ENCODE measurements at places on chromosomes 11 and 22.

GRCh38 chr22:45997077-45997776 is 20.3 kb upstream of the WNT7B start:
- DNase-seq: peak; percentile 59

DNA sequence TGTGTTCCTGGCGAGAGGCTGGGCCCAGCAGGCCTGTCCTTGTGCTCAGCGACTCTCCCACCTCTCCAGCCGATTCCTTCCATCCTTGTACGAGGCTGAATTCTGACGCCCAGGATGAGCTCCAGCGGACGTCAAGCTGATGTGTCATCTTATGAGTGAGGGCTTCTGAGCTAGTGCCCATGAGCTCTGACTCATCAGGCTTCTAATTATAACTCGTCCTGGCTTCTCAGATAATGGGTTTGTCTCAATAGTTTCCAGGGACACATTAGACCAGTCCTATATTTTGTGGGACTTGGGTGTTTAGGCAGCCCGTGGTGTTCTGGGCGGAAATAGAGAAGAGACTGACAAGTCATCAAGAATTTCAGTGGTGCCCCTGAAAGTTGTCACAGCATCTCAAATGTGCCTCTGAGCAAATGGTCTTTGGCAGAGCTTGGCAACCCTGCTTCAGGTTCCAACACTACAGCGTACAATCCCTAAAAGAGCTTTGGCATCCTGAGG is 108.2 kb upstream of the CD44 start:
- DNase-seq: no peak

DNA sequence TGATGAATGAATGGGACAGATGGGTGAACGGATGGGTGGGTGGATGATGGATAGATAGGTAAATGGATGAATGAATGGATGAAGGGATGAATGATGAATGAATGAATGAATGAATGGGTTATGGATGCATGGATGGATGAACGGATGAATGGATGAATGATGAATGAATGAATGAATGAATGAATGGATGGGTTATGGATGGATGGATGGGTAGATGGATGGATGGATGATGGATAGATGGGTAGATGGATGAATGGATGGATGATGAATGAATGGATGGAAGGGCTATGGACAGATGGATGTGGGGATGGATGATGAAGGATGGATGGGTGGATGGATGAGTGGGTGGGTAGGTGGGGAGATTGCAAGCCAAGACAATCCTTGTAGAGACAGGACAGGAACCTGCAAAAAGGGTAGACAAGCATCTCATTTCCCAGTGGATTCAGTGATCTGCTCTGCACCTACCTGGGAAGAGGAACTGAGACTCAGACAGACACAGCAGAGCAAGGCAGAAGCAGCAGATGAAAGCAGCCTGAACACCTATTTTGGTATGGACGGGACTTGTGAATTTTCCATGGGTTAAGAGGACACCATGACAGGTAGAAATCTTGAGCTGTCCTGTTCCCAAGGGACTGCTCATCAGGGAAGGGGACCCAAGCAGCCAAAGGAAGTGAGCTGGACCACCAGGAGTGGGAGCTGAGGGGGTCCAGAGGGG is 68.0 kb downstream of the EFCAB6 start:
- DNase-seq: no peak

DNA sequence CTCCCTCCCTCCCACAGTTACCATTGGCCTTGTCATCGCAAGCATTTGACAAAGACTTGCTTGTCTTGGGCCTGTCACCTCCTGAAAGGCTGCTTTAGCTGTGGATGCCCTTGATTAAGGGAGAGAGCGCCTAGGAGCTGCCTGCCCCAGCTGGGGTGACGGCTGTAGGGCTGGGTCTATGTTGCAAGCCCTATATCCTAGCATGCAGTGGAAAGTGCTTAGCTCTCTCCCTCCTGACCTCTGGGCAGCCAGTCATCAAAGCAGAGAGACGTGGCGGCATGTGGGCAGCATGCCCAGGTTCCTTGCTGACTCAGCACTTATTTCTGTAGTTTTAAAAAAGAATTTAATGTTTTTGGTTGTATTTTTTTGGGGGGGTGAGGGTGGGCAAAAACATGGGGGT is 75.9 kb downstream of the BARX2 start:
- no peak for DNase-seq

GRCh38 chr22:39965748-39966147 is 5.6 kb downstream of the TMA7B start:
- DNase-seq: no peak

DNA sequence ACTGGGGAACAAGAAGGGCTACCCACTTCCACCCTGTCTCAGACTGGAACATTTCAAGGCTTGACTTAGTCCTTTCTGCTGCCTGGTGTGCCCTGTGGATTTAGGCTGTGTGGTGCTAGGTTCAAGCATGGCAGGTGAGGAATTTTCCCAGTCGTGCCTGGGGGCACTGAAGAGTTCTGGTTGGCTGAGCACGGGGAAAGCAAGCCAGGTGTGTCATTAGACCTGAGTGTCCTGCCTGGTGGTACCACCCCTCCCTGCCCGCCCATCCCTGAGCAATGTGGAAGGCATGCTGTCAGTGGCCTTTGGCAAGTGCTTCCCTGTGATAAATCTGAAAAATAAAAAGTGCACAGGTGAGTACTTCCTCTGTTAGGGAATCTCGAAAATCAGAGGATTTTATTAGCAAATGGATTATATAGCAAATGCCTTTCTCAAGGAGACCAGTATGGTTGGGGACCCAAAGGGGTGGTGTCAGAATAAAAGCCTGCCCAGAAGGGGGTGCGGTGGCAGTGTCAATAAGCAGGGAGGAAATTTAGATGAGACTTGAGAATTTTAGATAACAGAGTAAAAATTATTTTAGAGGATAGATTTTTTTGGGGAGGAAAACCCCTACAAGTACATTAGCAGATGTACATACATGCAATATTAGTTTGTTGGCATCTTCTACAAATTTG is 22.8 kb downstream of the TEAD1 start:
- no peak for DNase-seq

DNA sequence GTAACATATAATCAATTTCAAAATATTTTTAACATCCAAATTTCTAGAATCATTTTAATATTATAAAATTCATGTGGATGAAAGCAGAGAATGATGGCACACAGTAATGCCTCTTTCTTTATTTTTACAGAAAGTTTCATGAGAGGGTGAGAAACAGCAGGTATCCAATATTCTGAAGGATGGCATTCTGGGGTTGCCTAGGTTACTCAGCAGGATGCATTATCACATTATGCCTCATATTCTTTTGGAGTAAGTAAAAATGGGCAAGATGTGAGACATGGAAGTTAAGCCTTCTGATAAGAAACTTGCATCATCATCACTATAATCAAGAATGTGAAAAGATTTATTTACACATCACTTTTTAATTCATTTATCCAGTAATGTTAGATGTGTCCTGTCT is 148.7 kb upstream of the PGR start:
- no peak for DNase-seq

GRCh38 chr11:66879999-66880398 is 23.1 kb downstream of the LRFN4 start:
- DNase-seq: no peak

DNA sequence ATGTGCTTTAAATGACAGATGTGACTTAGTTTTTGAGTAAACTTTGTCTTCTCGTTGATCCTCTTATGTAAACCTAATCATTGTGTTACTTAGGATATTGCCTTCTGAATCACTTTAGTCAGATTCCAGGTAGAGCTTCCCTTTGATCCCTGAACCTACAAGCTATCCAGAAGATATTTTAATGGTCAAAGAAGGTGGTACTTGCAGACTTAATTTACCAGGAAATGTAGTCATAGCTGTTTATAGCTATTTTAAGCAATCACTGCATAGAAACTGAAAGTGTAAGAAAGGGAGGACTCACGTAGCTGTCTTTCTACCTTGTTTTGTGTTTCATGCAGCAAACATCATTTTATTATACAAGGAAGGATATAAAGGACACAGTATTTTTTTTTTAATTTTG is 189.5 kb downstream of the DDX10 start:
- DNase-seq: no peak

DNA sequence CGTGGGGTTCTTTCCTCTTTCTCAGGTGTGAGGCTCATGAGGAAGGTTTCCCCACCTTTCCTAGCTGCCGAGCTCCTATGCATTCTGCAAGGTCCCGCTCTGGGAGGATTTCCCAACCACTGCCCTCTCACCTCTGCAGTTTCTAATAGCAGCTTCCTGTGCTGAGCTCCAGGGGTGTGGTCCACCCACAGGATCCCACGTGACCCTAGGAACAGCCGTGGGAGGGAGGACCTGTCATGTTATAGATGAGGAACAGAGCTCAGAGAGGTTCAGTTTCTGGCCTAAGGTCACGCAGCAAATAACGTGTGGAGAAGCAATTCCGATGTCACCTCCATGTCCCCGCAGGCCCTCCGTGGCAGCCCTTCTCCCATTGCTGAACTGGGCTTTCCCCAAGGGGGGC is 38.5 kb downstream of the FLRT1 start:
- no peak for DNase-seq

DNA sequence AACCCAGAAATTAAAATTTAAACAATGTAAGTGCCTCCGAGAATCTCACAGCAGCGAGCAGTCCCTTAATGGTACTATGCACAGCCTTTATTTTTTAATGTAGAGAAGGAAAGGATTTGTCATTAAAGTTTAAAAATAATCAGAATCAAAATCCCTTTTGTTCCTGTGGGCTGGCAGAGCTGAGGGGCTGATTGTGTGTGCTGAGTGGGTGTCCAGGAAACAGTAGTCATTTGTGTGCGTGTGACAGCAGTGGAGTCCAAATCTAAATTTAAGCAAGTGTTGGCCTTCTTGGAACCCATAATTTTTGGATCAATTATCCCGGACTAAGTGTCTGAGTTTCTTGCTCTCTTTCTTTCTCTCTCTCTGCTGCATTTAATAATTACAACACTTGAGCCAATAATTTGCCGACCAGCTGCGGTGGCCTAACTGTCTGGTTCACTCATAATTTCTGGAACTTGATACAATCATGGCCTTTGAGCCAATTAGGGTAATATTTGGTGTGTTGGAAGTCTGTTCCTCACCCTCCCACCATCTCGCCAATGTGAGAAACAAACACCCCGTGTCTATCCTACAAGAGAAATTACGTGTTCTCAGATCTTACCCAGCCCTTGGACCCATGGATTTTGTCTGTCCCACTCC is 528.0 kb downstream of the SOX6 start:
- no peak for DNase-seq

- no peak for DNase-seq
Observed at GRCh38 chr11:27635567-27636037, 64.7 kb downstream of the BDNF start.

- DNase-seq: no peak
Observed at GRCh38 chr11:76160856-76161255, 45.4 kb downstream of the WNT11 start.

- no peak for DNase-seq
Observed at GRCh38 chr22:39498368-39498767, 3.7 kb upstream of the MIEF1 start.

- no peak for DNase-seq
Observed at GRCh38 chr22:44450503-44450902, 47.5 kb downstream of the RTL6 start.

DNA sequence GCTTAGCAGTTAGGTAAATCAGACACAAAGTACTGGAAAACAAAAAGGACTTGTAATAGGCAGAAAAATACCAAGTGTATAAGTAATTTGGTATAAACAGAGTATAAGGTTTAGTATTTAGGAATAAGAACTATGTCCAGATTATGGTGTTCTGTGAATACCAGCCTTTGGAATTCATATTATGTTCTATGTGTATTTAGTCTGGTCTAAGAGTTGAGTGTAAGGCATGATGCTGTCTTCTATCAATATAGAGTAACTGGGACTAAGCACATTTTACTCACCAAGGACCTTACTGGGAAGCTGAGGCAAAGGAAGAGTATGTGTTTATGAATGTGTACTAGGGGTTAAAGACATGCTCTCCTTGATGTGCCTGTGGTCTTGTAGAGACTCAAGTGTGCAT is 9.5 kb downstream of the SDHD start:
- no peak for DNase-seq

- no peak for DNase-seq
Observed at GRCh38 chr22:27795053-27795452, 6.5 kb downstream of the MN1 start.

DNA sequence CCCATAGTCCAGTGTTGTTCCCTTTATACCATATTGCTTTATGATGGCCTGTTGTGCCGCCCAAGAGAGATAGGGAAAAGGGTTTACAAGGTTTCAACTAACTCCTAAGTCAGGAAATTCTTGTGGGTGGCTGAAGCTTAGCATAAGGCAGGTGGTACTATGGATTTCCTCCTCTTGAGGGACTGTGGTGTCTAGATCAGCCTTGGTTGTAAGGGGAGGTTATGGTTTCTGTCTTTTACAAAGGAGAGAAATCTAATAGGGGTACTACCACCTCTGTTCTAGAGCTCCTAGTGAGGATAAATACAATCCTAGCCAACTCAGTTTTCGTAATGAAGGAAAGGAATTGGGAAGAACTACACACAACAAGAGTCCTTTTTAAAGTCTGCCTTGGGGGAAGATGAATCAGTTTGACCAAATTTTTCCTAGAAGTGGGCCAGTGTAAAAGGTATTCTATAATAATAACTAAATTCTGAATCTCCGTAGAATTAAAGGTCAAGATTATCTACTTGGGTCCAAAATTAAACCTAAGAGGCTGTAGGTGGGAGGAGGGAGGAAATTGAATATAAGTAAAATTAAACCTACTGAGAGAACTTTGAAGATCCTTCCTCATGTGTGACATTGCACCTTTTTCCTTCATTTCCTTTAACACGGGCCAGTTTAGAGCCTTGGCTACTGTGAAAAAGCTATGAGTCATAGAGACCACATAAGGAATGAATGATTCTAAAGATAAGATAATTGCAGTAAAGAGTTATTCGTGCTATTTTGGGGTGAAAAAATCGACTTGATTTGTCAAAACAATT is 17.2 kb downstream of the DLAT start:
- no peak for DNase-seq

GRCh38 chr11:78551066-78551465 is 23.6 kb downstream of the NARS2 start:
- DNase-seq: no peak

DNA sequence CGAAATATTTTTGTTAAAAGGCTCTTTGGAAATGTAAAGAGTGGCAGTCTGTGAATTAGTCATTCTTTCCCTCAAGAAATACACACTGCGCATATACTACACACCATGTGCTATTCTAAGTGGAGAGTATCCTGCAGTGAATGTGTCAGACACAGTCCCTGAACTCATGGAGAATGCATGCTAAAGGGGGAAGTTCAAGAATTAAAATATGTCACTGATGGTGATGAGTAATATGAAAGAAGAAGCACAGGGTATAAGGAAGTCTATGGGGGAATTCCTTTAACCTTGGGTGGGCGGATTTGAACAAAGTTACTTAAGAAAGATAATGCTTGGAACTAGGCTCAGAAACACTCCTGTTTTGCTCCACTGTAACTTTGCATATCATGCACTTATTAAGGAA is 153.0 kb downstream of the LRRC4C start:
- no peak for DNase-seq

DNA sequence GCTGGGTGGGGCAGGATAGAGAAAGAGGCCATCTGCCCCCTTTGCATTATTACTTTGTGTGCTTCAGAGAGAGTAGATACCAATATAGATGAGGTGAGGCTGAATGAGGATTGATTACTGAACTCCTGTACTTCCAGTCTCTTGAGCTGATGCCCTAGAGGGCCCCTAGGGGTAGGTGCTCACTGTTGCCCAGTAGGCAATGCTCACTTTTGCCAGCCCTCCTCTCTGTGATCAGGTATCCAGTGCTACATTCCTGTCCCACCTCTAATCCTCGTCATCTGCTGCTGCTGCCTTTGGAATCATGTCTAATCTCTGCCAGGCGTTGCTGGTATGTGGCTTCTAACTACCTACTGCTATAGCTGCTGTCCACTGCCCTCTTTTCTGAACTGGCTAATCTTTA is 57.2 kb downstream of the CCDC83 start:
- no peak for DNase-seq

Data from NCI-H1694 treated with DMSO at 0.1 percent for 48 hours (cell line).